K562 (cell line): ENCODE measurements at places on chromosomes 5 and 9.

DNA sequence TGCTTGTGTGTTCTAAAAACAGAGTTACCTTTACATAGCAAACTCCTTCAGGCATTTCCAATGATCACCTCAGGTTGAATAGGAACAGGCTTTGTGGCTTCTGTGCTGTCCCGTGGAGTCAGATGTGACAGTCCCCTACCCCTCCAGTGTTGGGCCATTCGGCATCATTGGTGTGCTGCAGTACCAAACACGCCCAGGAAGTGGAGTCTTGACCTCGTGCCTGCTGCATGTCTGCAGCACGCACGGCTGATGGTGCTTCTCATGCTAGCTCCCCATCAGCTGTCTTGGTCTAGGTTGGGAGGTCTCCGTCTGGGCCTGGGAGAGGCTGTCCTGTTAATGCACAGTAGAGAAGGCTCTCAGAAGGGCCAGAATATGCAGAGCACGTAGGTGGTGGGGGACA, 42.5 kb upstream of the PHF2 start:
- H3K27me3 ChIP-seq = no peaks in the 10 kb centered on the region
- H3K27ac ChIP-seq = no peak overlapping the region
- H3K4me1 ChIP-seq = no peaks in the 10 kb centered on the region
- DNase-seq = no peak
- H3K4me3 ChIP-seq = no peak overlapping the region

GRCh38 chr9:78073722-78074121, 42.1 kb upstream of the GNAQ start:
- H3K36me3 ChIP-seq = no peaks in the 10 kb centered on the region
- H3K4me3 ChIP-seq = no peak overlapping the region
- H3K27me3 ChIP-seq = no peaks in the 10 kb centered on the region
- no peaks in the 10 kb centered on the region for H3K4me1 ChIP-seq

GRCh38 chr9:97500765-97501176, 695 bp upstream of the TMOD1 start:
- peaks cover 38% of the 10 kb centered on the region for H3K4me1 ChIP-seq
- peak overlapping the region; percentile 88 for H3K4me3 ChIP-seq
- H3K27me3 ChIP-seq = no peaks in the 10 kb centered on the region
- DNase-seq = no peak

DNA sequence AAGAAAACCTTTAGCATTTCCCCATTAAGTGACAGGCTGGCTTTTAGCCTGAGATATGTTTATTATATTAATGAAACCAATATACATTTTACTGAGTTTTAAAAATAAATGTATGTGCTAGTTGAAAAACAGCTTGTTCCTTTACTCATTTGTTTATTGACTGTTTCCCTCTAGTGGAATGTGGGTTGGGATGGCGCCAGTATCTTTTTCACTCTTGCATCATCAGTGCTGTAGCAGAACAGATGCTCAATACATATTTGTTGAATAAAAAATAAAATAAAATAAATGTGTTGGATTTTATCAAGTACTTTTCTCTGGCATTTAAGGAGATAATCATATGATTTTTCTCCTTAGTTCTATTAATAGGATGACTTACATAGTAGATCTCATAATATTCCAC, 43.0 kb downstream of the FSTL4 start:
- no peak overlapping the region for H3K27ac ChIP-seq
- no peak for DNase-seq
- H3K36me3 ChIP-seq = no peaks in the 10 kb centered on the region
- no peaks in the 10 kb centered on the region for H3K27me3 ChIP-seq
- no peaks in the 10 kb centered on the region for H3K4me1 ChIP-seq

- H3K27ac ChIP-seq = no peak overlapping the region
- no peaks in the 10 kb centered on the region for H3K4me1 ChIP-seq
- DNase-seq = no peak
- H3K36me3 ChIP-seq = no peaks in the 10 kb centered on the region
- H3K27me3 ChIP-seq = no peaks in the 10 kb centered on the region
- H3K4me3 ChIP-seq = no peak overlapping the region
Observed at GRCh38 chr5:50292735-50293394, 148.2 kb downstream of the EMB start.

GRCh38 chr9:97794666-97795065, 58.4 kb upstream of the FOXE1 start:
- no peaks in the 10 kb centered on the region for H3K36me3 ChIP-seq
- H3K4me1 ChIP-seq = no peaks in the 10 kb centered on the region
- H3K27me3 ChIP-seq = peaks cover 11% of the 10 kb centered on the region; the same call in 2 of the 3 replicates
- no peak overlapping the region for H3K4me3 ChIP-seq
- no peak for DNase-seq
- no peak overlapping the region for H3K27ac ChIP-seq

- H3K4me1 ChIP-seq = no peaks in the 10 kb centered on the region
- no peak overlapping the region for H3K27ac ChIP-seq
- no peak overlapping the region for H3K4me3 ChIP-seq
- no peaks in the 10 kb centered on the region for H3K36me3 ChIP-seq
Observed at GRCh38 chr5:169876386-169876785, 103.9 kb downstream of the INSYN2B start.
